ENCODE measurements at places on chromosomes 12 and 14.

GRCh38 chr12:80121661-80122060 is 22.3 kb downstream of the OTOGL start:
- DNase-seq: no peak

- no peak for DNase-seq
Measured at GRCh38 chr12:131015581-131016337, 62.1 kb downstream of the ADGRD1 start.

DNA sequence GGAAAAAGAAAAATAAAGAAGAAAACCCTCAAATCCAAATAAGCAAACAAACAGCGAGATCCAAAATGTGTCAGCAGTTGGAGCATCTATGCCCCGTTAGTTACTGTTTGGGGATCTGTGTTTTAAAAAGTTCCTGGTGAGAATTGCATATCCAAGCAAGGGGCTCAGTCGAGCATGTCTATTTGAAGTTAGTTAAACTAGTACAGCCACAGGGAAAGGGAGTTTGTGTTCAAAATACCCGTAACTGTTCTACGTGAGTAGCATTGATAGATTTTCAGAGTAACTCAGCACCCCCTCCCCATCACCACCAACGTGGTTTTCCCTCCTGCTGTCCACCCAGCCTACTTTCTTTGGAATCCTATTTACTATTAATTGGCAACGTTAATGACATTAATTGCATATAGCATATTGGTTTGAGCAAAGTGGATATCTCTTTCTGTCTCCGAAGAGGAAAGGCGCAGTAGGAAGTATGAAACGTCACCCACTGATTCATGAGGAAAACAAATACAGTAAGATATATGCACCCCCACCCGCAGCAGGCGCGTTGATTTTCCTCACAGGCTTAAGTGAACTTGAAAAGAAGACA is 1.5 kb downstream of the NPAS3 start:
- no peak for DNase-seq

DNA sequence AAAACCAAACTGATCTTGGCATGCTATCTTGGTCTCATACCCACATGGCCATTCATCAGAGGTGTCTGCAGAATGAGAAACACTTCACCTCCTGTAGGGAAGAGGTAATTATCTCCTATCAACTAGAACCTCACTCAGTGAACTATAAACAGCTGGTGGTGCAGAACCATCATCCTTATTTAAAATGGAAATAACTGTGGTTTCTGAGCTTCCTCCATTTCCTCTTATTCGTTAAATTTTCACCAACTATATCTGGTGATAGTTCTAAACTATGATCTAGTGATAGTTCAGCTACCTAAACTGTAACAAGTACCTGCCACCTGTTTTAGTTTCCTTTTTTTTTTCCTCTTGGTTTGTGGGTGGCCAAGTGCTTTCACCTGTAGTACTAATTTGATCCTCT is 218.5 kb downstream of the FUT8 start:
- DNase-seq: no peak

DNA sequence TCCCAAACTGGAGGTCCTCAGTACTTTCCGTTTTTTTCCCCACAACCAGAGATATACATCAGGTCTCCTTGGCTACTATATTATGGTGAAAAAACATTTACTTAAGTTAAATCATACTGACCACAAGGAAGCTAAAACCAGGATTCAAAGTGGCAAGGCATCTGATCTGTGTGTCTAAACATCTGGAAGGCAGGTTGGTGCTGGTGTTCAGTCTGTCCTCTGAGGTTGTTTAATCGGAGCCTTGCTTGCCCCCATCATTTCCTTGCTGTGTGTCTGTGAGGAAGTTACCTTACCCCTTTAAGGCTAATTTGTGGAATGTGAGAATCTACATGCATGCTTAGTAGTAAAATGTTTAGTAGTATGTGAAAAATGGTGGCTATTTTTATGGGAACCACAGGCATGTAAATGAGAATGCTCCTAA is 75.6 kb downstream of the GALNT4 start:
- DNase-seq: no peak

DNA sequence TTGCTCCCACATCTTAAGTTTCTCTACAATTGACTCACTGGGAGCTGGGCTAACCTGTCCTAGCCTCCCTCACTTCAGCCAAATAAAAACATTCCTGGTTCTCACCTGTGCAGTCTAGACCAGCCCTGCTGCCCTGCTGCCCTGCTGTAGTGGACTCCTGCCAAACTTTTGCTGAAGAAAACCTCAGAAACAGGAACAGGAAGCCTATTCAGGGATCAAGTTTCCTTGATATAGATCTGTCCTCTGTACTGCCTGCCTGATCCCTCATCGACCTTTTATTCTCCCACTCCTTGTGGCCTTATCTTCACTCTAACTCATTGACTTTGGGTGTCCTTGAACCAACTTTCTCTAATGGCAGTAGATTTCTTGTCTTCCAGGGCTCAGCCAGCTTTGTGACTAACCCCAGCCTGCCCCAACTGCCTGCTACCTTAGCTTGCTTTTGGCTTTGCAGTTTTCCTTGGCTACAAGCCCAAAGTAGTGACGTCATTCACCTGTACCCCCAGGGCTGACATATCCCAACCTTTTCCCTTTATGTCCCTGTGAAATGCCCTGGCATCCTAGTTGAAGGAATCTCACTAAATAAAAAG is 234.8 kb downstream of the DUSP6 start:
- DNase-seq: no peak

- no peak for DNase-seq
Measured at GRCh38 chr14:33349871-33350270, 411.2 kb downstream of the NPAS3 start.

GRCh38 chr12:3453990-3454680 is 36.9 kb upstream of the PRMT8 start:
- no peak for DNase-seq

GRCh38 chr12:99135376-99135775 is 490.3 kb downstream of the APAF1 start:
- no peak for DNase-seq

GRCh38 chr12:712172-712863 is 40.1 kb upstream of the WNK1 start:
- DNase-seq: no peak

DNA sequence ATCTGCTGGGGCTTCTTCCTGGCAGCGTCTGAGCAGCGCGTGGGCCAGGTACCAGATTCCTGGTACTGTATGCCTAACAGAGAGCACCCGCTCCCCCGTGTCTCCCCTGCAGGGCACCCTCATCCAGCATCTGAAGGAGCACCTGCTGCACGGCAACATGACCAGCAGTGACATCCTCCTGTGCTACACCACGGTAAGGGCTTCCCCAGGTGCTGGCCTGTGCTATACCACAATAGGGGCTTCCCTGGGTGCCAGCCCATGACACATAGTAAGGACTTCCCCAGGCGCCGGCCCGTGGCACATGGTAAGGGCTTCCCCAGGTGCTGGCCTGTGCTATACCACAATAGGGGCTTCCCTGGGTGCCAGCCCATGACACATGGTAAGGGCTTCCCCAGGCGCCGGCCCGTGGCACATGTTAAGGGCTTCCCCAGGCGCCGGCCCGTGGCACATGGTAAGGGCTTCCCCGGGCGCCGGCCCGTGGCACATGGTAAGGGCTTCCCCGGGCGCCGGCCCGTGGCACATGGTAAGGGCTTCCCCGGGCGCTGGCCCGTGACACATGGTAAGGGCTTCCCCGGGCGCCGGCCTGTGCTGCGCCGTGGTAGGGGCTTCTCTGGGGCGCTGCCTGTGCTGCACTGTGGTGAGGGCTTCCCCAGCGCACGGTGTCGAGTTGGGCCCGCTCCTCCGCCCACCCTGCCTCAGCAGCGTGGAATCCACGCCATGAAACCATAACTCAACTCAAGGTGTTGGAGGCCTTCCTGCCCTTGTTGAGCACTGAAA is 49.3 kb downstream of the AACS start:
- DNase-seq: no peak

GRCh38 chr14:79586989-79587598 is 624.2 kb downstream of the DIO2 start:
- DNase-seq: no peak

- DNase-seq: no peak
Measured at GRCh38 chr12:65858831-65859230, 34.5 kb downstream of the HMGA2 start.

DNA sequence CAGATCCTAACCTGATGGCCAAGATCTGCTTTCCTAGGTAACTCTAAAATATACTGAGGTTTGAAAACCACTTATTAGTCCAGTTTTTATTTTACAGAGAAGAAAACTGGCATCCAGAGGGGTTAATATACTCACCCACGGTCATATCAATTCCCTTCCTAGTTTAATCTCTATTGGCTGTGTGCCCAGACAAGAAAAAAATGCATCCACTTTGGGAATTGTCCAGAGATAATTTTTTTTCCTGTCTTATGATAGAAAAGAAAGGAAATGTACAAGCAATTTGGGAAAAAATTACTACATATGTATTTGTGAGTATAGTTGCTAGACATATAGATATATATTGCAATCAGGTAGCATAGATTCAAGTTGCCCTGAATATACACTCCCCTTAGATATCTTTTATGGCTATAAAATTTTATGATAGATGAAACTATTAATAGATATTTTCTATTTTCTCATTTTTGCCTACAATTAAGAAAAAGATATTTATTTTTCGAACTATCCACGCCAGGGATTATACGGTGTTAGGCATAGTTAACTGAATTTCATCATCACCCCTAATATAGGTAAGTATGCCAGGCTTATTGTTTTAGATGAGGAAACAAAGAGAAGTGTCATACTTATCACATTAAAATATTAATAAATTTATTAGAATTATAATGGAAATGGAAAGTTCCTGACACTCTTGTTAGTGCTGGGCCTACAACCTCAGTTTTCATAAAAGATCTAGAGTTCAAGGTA is 100.5 kb upstream of the SLC38A2 start:
- DNase-seq: no peak

DNA sequence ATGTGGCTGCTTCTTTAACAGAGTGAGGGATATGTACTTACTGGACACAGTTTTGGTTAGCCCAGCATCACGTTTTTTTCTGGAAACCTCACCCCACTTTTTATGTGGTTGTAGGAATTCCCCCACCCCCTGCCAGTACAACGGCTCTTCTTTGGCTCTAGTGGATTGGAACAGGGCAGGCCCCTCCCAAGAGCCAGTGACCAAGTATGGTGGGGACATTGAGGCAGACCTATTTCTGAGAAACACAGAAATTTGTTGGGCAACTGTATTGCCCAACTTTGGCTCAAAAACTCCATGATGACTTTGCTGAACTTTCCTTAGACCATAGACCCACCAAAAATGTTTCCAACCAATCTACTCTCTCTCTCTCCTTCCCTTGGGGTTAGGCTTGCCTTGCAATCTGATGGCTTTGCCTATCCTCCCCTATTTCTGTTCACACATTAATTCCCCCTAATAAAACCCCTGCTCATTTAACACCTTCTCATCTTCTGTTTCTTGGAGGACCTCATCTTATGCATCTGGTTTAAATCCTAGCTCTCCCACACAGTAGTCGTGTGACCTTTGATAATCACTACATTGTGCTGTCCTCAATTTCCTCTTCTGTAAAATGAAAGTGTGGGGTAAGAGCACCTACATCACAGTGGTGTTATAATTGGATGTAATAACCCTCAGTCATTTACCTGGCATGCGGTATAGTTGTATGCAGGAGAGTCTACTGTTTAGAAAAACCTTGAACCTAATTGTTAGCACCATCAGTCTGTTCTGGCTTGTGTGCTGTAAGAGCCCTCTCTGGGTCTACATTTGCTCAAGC is 71.7 kb downstream of the IGF1 start:
- DNase-seq: no peak

All from activated T-helper 2 cell treated with anti-CD3 and anti-CD28 coated beads, Interferon-gamma antibody, Interleukin-2, Interleukin-4, amounts not matched to agents 10 μg/mL and 5 μg/mL and 100 μg/mL, durations not matched to agents 14 hours and 24 hours and 36 hours (primary cell).